Retina (tissue), 1 donor: ENCODE measurements at places on chromosomes 7 and 10.

- DNase-seq = no peak
Measured at GRCh38 chr10:34966040-34966439, 124.1 kb downstream of the CUL2 start.

DNA sequence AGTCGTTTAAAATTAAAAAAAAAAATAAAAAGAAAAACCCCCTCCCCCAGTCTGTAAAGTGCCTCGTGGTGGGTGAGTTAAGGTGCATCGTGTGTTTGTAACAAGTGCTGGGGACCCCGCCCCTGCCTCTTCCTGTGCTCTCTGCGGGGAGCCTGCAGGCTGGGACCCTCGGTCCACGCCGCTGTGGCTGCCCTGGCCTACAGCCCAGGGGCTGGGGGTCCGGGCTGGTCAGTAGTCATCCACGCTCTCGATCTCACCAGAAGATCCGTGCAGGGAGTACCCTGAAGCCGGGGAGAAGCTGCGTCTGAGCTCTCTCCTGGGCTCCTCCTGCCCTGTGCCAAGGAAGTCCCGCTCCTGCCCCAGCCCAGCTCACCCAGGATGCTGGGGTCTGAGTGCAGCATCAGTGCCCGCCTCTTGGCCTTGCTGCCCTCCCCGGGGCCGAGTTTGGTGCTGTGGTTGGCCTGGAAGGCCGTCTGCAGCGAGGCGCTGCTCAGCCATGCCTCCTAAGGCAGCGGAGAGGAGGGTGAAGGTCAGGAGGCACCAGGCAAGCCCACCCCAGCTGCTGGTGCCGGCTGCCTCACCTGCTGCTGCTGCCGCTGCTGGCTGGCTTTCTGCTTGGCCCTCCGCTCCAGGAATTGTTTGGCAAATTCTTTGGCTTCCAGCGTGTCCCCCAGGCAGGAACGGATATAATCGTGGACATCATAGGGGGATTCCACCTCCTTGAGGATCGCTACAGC is 8.1 kb downstream of the GNB2 start:
- no peak for DNase-seq

DNA sequence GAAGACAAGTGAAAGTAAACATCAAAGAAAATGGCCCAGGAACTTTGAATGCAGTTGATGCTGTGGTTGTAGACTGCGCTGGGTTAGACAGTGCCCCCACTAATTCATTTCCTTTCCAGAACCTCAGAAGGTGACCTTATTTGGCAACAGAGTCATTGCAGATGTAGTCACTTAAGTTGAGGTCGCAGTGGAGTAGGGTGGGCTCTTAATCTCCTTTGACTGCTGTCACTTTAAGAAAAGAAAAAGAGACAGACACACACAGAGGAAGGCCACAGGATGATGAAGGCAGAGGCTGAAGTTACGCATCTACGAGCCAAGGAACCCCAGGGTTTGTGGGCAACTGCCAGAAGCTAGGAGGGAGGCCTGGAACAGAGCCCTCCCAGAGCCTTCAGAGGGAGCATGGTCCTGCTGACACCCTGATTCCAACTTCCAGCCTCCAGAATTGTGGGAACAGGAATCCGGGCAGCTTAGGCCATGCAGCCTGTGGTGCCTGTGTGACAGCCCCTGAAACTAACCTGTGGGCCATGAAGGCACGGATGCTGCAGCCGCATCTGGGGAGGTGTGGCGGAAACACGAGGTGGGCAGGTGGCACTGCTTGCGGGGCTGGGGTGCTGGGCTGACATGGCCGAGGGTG is 107.6 kb downstream of the PRKAG2 start:
- no peak for DNase-seq

DNA sequence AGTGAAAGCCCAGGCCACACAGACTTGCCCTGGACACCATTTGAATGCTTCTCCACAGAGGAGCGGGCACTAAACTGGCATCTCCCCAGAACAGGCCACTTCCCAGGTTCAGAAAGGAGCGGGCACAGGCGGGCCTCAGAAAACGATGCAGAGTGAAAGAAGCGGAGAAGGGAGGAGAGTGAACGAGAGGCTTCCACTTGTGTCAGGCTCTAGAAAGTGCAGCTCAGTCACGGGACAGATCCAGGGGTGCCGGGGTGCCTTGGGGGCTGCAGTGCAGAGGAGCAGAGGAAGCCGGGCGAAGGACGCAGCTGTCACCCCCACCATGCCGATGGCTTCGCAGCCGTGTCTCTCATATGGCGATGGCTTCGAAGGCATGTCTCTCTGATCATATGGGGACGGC is 26.1 kb upstream of the PRKAR1B start:
- DNase-seq = no peak

GRCh38 chr10:80144067-80144695 is 11.7 kb downstream of the PLAC9 start:
- no peak for DNase-seq

DNA sequence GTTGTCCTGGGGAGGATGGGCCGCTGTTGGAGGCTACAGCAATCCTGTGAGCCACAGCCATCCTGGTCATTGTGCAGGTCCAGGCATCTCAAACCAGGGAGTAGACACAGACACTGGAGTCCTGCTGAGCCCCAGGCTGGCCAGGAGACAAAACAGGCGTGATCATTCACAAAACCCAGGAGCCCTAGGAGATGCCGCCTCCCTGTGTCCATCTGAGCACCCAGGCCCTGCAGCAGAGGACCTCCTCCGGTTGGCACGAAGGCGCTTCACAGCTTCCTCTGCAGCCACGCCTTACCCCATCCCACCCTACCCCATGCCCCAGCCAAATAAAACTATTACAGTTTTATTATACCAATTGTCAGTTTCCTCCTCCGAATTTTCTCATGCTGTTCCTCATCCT is 183.6 kb downstream of the PLXNA4 start:
- no peak for DNase-seq

- DNase-seq = no peak
Measured at GRCh38 chr7:107206706-107207105, 37.9 kb downstream of the HBP1 start.

GRCh38 chr7:14839307-14839706 is 63.2 kb downstream of the DGKB start:
- no peak for DNase-seq

DNA sequence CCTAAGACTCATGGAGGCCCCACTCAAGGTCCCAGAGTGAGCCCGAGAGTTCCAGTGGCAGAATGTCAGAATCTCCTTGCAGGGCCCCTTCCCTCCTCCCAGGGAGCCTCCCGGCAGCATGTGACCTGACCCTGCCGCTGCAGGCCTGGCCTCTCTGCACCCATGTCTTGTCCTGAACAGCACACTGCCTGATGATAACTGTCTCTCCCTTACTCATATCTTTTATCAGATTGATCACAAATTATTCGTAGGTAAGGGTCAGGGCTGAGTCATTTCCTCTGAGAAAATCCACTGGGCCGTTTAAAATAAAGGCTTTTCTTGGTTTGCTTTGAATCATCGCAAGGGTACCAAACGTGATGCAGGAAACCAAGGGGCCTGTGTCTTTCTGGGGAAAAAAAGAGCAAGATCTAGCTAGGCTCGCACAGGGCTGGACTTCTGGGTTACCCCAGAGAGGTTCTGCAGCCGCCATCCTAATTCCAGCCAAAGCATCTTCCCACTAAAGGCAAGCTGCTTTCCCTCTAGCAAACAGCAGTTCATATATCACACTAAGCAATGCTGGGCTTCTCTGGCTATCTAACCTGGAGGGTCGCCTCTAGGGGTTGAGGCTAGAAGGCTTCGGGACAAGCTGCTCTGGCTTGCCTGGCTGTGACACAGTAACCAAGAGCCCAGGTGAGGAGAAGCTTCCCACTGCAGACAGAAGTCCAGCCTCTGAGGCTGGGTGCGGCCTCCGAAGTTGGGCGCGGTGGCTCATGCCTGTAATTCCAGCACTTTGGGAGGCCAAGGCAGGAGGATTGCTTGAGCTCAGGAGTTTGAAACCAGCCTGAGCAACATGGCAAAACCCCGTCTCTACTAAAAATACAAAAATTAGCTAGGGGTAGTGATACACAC is 104.9 kb downstream of the SPDYE5 start:
- no peak for DNase-seq

GRCh38 chr10:129030603-129030895 is 436.5 kb upstream of the MGMT start:
- no peak for DNase-seq

GRCh38 chr7:77993838-77994237 is 195.3 kb downstream of the PHTF2 start:
- no peak for DNase-seq

GRCh38 chr7:107934991-107935770 is 44.2 kb downstream of the DLD start:
- DNase-seq = no peak

DNA sequence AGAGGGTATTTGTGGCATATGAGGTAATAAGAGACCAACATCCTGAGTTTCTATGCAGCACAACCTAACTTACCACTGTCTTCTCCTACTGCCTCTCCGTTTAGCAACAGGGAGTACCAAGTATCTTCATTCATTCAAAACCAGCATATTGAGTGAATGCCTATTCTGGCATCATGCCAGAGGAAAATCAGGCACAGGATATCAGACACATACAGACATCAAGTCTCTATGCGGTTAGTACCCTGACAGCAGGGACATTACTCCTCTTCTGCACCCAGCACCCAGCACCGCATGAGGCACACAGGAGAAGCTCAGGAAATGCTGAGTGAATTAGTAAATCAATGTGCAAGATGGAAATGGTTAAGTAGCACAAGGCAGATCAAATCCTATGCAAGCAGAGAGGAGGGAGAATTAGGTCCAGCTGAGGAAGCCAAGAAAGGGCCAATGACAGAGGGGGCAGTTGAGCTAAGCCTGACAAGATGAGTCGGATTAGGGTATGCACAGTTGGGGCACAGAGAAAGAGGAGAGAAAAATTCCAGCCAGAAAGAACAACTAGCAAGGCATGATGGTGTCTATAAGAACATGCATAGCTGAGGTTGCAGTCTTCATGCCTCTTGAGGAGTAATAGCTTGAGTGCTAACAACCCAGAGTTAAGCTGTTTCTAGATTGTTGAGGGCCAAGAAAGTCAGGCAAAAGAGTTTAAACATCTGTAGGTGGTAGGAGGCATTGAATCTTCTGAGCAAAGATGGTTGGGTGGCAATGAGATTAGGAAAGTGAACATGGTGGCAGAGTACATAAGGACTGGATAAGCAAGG is 146.0 kb downstream of the PLXNA4 start:
- no peak for DNase-seq

DNA sequence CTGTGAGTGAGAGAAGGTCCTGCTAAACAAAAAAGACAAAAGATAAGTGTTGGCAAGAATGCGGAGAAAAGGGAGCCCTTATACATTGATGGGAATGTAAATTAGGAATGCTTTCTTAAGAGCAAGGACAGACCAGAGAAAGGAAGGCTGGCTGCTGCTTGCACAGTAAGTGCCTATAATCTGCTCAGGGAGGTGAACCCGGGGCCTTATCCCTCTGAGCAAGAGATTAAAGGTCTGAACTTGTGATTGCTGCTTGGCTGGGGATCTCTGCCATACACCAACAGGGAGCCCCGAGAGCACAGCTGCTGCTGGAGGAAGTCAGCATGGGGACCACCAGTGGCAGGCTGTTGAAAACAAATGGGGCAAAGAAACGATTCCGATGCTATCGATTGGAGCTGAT is 32.0 kb upstream of the CRTAC1 start:
- no peak for DNase-seq
